ENCODE measurements at places on chromosomes 11 and 22. TPM values are rescaled to one million over a fixed set of nuclear protein-coding genes. Genes with fewer than 3 reads are reported as not detected.

The LDHAL6A gene
- not detected for total RNA-seq

The TTC36 gene
- 1.3 TPM for total RNA-seq

The MTA2 gene
- total RNA-seq, result 70.8 TPM

The PGA5 gene
- 0.65 TPM for total RNA-seq

The IL18 gene
- 0.23 TPM for total RNA-seq

The CARD10 gene
- total RNA-seq, result 3.4 TPM

The MFRP gene
- total RNA-seq, result not detected

The IL17REL gene
- not detected for total RNA-seq

The GSTT4 gene
- total RNA-seq, result 0.07 TPM

The RFPL1 gene
- not detected for total RNA-seq

The FJX1 gene
- total RNA-seq, result 52.1 TPM

The ROM1 gene
- 5.8 TPM for total RNA-seq

The C22orf23 gene
- total RNA-seq, result 0.26 TPM

The HTR3A gene
- not detected for total RNA-seq

The WBP2NL gene
- total RNA-seq, result 0.73 TPM

The CHEK1 gene
- total RNA-seq, result 20.6 TPM

The FUT4 gene
- total RNA-seq, result 5.3 TPM

The ARRB1 gene
- total RNA-seq, result 5.9 TPM

The MUC2 gene
- total RNA-seq, result not detected

The TMEM132A gene
- 41.5 TPM for total RNA-seq

The OR4A16 gene
- not detected for total RNA-seq

The BTG4 gene
- not detected for total RNA-seq

The TMEM135 gene
- total RNA-seq, result 19.8 TPM
